ENCODE measurements at places on chromosomes 4 and X.

- DNase-seq: no peak
Observed at GRCh38 chr4:66647926-66648325, 897.4 kb downstream of the CENPC start.

- DNase-seq: peak; percentile 13
Observed at GRCh38 chr4:71713611-71714203, 70.2 kb downstream of the GC start.

DNA sequence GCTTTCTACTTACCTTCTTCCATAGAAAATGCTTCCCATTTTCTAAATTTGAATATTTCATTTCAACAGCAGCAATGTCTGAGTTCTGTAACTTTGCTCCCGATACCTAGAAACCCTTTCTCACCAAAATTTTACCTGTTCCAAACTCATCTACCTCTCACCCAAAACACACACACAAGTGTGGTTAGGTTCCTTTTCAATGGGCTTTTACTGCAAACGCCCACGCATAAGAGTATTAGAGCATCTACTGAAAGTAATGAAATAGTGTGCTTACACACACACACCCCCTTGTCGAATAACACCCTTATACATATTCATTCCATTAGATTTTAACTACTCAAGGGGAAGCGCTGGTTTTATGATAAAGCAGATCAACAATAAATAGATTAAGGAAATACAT is 610.3 kb upstream of the AADAT start:
- no peak for DNase-seq

DNA sequence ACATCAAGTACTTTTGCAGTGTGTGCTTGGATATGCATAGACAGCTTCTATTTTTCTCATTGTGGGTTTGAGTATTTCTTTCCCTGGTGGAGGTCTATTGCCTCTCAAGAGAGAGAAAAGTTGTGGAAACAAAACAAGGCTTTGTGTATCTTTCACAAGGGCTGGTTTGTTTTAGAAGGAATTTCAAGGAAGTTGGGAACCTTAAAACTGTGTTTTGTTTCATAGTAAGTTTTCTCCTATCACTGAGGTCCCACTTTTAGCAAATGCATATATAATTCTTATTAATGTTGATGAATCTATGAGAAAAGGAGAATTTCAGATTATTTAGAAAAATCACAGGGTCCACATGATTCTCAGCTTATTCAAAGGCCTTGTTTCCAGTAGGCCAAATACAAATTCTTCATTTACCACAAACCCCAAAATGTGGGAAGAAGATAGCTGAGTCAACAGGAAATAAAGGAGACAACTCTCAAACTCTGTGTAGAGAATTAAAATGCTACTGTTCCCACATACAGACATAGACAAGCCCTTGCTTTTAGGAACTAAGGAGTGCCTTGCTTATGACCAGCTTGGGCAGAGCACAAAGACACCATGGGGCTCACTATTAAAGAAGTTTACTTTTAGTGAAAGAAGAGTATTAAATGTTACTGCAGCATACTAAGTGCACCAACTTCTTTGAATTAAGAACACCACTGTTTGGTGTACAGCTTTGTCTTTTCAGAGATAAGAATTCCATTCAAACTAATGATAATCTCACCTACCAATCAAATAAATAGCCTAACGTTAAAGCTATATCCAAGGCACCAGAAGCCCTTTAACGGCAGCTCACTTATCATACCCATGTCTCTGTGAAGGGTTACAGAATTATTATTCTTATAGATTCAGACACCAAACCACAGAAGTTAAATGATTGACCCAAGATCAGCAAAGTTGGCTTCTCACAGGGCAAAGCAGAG is 177.4 kb upstream of the LEF1 start:
- peak; percentile 19 for DNase-seq

DNA sequence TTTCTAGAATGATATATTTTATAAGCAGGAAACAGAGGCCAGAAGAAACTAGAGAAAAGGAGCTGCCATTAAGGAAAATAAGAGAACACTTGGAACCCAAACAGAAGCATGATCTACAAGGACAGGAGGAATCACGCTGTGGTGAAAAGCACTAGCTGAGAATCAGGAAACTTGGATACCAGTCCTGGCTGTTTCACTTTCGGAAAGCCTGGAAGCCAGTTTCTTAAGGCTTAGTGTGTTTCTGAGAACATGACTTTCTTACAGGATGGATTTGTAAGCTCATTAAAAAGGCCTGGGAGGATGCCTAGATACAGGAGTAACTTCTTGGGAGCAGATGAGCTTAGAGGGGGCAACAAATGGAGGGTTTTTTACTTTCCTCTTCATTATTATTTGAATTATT is 36.9 kb downstream of the TLL1 start:
- no peak for DNase-seq

- DNase-seq: no peak
Observed at GRCh38 chr4:127993151-127993550, 27.9 kb downstream of the ABHD18 start.

- DNase-seq: no peak
Observed at GRCh38 chrX:53186351-53186750, 38.7 kb downstream of the KDM5C start.

DNA sequence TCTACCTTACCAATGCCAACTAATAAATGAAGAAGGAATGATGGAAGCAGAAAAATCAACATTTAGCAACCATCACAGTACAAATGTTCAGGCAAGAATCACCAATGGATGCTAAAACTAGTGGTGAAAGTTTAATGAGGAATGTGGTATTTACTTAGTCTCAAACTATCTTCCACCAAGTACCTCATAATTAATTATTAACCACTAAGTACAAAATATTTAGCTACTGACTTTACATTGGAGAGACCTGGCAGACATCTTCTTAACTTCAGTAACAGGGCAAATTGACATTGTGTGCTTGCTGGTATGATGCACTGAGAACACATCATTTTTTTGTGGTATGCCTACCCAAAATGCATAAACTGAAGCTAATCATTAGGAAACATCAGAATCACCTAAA is 82.4 kb downstream of the DLG3 start:
- no peak for DNase-seq

GRCh38 chr4:151093203-151093602 is 6.2 kb upstream of the RPS3A start:
- DNase-seq: no peak

- DNase-seq: peak; percentile 62
Observed at GRCh38 chr4:183241322-183241640, 78.8 kb downstream of the CLDN22 start.

DNA sequence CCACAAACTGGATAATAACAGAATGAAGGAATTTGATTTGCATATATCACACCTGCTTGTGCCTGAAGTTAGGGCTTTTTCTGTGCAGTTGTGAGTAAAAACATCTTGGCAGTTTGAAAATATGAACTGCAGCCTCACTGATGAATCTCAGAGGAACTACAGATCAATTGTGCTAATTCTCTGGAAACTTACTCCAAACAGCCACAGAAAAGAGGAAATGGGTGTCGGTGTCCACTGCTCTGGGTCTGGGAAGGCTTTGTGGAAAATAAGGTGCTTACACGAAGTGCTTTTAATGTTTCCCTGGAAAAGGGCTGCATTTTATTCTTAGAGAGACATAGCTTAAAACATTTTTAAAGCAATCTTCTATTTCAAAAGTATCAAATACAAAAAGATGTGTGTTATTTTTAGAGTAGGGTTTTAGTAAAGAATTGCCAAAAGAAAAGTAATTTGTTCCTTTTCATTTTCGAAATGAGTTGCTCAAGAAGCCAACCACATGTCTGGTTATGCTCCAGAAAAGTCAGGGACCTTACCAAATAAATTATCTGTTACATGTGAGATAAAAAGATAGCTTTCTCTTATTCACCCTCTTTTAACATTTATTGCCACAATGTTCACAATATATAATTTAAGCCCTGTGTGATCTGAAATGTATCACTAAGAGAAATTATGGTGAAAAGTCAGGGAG is 240.1 kb downstream of the FRAS1 start:
- DNase-seq: no peak

DNA sequence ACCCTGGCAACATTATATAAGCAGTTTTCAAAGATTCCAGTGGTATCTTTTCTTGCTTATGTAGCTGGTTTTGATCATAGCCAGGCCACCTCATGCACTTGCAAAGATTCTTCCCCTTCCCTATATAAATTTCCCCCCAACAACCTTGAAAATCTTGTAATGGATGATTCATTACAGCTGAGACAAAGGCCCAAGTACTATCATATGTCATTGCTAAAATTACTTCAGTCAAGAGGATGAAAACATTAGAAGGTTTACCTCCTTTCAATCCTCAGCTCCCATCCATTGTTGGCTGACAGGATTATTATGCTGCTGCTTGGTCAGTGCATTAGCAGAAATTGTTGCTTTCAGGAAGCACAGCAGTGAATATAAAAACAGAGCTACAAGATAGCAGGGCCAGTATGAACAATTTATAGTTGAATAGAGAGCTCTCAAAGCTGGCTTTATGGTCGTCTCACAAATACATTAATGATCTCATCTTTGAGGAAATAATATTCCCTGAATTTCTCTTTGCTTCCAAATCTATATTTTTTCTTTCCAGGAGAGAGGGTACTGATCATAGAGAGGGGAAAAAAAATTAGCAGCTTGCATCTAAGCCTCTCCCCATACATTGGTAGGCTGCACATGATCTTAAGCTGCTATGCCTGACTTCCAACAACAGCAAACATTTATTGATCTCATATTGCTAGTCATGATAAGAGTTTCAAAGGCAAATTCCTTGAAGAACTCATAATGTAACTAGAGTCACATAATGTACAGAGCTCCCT is 7.7 kb upstream of the ARHGEF38 start:
- no peak for DNase-seq

- DNase-seq: peak; percentile 22
Observed at GRCh38 chr4:8010618-8011017, 71.0 kb upstream of the AFAP1 start.

DNA sequence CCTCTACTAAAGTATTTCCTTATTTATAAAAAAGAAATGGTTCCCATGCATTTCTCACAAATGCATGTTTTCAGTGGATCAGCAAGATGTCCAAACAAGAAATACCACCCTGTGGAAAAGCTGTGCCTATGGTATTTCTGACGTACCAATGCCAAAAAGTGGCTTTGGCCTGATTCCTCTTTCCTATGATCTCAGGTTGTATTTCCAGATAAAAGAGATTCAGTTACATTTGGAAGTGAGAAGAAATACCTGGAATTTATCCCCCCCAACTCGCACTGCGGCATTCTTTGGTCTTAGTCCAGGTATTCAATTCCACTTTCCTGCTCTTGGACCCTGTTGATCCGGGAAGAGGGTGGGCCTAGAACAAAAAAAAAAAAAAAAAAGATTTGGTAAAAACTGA is 815.9 kb upstream of the FRG1 start:
- DNase-seq: no peak

- DNase-seq: no peak
Observed at GRCh38 chrX:72126048-72126415, 5.7 kb downstream of the RTL5 start.

DNA sequence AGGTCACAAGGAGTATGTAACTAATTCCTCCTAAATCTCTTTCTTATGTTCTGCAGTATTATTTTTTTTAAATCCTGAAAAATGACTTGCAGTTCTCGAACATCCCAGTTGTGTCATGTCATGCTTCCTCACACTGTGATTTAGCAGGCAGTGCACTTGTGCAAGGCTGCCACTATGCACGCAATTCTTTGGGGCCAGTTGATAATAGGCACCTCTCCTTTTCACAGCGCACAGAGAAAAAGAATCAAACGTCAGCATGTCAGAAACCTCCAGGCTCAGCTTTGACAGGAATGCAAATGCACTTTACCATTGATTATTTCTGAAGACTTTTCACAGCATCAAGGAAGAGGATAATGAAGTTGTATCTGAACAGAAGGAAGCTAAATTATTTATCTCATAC is 62.9 kb downstream of the FGF13 start:
- no peak for DNase-seq

GRCh38 chrX:10633722-10634121 is 13.3 kb upstream of the MID1 start:
- DNase-seq: peak; percentile 84

DNA sequence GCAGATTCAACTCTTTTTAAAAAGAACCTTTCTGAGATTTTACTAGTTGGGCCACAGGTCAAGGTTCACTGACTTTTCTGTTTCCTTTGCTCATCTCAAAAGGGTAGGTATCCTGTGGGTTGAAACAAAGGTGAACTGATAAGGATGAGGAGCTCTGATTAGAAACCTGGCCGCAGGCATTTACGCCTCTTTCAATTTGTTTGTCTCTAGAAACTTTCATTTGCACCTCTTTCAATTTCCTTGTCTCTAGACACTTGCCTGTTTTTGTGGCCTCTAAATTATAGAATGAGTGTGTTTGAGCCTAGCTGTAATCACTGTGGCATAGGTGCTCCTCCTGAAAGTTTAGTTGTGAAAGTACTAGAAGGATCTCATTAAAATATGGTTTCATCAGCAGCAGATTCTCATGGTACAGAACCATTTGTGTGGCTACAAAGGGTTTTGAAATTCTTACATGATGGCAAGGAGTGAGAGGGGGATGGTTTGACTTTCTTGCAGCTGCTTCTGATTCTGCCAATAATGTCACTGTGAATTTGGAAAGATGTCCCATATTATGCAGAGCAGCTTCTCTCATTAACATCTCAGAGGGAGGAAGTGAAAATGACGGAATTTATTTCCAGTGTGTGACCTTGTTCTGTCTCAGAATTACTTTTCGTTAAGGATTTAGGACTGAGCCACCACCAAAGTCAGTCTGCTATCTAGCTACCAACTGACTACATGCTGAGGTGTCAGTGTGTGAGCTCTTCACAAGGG is 142.2 kb downstream of the SH2D1A start:
- no peak for DNase-seq

GRCh38 chr4:79489506-79489905 is 81.5 kb upstream of the GK2 start:
- DNase-seq: no peak

DNA sequence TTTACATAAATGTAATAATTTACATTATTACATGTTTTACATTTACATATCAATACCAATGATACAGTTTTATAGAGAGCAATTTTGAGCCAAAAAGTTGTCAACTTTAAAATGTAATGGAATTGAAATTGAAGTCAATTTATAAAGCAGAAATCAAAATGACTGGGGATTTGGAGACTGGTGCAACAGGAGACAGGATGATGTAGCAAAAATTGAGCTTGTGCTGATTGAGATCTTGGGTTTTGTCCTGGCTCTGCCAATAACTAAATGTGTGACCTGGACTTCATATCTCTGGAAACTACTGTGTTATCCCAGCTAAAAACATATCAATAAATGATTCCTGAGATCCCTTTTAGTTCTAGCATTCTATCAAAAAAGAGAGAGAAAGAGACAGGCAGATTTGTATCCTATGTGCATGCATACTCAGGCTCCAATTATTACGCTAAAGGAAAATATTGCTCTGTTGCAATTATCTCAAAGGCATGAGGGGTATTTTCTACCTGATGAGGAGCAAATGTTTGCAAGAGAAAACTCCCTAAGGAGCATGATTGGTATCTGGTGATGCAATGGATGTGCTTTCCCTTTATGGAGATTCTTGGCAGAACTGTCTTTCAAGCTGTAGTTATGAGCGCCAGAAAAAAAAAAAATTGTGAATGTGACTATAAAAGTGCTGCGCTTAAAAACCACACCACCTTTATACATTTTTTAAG is 14.7 kb downstream of the EXOC1L start:
- peak; percentile 29 for DNase-seq

- DNase-seq: no peak
Observed at GRCh38 chrX:13502590-13502989, 66.8 kb upstream of the EGFL6 start.

- peak; percentile 37 for DNase-seq
Observed at GRCh38 chr4:27463816-27464215, 603.2 kb downstream of the STIM2 start.
